ENCODE measurements at places on chromosomes 4 and X.

DNA sequence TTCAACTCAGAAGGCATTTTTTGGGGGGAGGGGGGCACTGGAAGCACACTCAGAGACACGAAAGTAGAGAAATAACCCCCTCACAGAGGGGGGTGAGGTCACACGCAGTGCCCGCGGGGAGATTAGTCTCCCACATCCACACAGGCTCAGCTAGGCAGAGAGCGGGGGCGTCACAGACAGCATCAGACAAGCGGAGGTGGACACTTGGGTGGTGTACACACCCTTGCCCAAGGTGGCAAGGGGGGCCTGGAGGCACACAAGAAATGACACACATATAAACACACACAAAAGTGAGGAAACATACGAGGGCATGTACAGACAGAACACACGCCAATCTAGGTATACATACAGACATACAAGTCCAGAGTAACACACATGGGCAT lies 637 bp upstream of the SYN1 start:
- no peak for DNase-seq

DNA sequence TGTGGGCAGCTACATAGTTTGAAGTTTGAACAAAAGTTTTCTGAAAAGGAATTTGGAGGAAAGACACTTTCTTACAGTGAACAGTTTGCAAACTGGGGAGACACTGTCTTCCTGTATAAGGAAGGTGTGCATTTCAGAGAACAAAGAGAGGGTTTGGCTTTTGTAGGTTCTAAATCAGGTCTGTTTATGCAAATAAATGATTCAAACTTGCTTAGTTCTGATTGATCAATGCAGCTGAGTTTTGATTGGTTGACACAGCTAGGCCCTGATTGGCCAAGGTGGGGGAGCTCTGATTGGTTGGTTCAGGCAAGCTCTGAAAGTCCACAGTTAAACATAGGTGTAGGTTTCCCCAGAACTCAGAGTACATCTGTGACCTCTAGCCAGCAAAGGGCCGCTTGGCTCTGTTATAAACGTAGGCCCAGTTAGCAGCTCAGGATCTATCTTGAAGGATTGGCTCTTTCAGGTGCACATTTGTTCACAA lies 63.0 kb upstream of the ENPP6 start:
- DNase-seq: no peak

DNA sequence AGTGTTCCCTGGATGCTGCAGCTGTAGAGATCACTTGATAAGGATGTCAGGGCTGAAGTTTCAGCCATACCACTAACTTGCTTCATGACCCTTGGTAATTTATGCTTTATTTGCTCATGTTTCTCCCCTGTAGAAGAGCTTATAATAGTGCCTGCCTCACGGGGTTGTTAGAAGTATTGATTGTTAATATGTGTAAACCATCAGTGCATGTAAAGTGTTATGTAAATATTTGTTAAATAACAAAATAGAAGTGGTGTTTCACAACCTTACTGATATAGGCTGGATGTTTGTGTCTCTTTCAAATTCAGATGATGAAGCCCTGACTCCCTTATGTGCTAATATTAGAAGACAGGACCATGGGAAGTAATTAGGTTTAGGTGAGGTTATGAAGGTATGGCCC lies 1.5 kb upstream of the CXCL2 start:
- no peak for DNase-seq

GRCh38 chrX:121336831-121337421 lies 289.5 kb downstream of the GLUD2 start:
- no peak for DNase-seq

DNA sequence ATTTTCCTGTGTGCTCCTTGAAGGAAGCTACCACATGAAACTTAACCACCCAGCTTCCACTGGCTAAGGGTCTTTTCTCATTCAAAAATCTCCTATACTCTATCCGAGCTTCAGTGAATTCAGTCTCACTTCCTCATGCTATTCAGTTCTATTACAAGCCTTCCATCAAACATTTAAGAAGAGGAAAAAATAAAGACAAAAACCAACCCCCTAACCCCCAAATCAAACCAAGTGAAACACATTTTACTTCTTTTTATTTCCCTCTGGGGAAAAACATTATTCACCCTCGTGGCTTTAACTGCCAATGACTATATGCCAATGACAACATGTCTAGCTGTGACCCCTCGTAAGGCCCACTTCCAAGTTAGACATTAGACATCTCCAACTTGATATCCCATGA lies 16.2 kb upstream of the WDR19 start:
- no peak for DNase-seq

DNA sequence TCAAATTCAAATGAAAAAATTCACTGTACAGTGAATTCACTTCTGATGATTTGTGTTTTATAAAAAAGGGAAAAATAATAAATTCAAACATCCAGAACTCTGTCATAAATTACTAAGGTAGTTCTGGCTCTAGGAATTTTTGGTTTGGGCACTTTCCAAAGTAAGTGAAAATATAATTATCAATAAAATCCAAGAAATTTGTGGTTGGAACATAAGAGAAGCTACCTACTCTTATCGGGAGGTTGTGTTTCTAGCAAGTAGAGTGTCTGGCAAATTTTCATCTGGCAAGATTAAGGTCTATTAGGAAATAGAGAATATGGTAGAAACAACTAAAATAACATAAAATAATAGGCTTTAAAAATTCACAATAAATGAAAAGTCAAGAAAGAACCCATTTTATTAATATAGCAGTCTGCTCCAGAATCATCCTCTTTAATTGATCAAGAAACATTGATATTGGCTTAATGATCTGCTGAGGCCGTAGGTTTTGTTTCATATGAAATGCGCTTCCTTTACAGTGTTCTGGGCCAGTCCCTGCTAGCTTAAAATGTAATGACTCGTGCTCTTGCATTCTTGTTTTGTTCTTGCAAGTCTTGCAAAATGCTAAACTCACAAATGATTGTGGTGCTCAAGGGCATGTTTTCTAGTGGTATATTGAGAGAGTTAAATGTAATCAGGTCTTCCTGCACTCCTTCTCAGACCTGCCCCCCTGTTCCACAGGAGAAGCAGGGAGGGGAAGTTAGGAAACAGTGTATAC lies 331.4 kb downstream of the RAPGEF2 start:
- no peak for DNase-seq

DNA sequence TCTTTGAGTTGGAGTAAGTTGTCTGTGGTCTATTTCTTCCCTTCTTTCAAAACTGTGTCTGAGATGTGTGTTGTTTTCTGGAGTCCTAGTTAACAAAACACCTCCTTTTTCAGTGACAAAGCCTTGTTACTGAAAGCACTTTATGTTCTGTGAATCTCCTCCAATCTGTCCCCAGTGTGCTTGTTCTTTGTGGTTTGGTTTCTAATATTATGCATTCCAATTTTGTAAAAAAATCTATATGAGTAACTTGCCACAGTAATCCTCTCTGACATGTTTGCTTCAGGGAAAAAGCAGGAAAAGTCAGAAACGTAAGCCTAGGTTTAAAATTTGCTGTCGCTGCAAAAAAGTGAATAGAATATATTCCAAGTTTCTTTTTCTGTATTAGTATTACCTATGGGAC lies 12.4 kb downstream of the PRRG1 start:
- DNase-seq: no peak

DNA sequence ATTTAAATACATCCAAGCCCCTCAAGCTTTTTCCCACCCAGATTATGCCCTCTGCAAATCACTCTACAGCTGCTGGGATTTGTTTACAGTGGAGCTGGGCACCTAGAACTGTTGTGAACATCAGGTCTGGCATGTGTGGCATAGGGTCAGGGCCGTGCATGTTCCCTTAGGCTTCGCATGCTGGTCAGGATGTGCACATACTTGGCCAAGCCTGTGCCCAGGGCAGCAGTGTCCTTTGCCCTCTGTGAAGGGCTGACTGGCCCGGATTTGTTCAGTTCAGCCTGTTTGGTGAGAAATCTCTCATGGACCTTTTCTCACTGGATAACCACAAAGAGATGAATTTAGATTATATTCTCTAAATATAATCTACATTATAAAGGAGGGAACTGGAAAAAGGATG lies 471.9 kb downstream of the TRIML1 start:
- no peak for DNase-seq

GRCh38 chr4:183248201-183248600 lies 71.9 kb downstream of the CLDN22 start:
- no peak for DNase-seq

DNA sequence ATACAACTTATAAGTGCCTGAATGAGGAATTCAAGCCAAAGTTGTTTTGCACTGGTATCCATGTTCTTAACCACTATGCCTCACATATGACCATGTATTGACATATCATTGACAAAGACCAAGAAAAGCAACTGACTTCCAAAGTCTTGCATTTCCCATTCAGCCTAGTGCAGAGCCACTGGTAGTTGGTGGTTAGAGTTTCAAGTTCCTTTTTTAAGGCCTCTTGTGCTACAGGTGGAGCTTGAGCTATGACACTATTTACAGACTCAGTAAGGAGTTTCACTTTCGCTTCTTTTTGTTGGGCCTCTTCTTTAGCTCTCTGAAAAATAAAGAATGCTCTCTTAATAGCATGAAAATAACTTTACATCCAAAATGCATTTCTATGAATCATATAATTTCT lies 763.0 kb downstream of the DMD start:
- DNase-seq: no peak

GRCh38 chrX:20412871-20413486 lies 146.3 kb upstream of the RPS6KA3 start:
- no peak for DNase-seq

DNA sequence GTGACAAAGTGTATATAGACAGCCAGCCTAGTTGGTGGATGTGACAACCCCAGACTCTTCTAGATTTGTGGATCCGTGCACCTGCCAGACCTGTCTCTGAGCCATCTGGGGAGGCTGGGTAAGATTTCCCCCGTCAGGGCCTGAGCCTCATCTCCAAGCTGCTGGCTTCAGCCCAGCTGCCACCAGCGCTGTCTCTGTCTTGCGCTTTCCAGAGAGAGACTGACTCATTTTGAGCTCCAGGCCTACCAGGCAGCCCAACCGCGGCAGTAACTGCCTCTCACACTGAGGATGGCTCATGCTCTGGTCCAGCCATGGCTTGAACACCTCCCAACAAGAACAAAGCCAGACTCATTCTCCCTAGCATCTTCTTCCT lies 26.4 kb downstream of the NOP14 start:
- DNase-seq: no peak

DNA sequence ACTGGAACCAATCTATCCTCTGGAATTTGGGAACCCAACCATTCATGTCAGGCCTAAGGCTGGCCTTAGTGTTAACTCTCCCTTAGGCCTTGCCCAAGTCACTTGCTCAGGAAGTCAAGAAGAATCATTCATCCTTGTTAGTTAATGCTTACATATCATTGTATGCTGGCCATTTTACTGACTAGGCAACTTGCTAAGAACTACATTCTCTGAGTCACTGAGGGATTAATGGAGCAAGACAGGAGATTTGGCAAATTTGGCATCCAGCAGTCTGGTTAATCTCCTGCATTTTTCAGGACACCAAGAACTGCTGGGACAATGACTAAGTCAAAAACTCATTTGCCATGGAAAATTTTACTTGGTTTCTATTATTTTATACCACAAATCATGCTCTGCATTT lies 115.8 kb upstream of the DDIT4L start:
- no peak for DNase-seq

DNA sequence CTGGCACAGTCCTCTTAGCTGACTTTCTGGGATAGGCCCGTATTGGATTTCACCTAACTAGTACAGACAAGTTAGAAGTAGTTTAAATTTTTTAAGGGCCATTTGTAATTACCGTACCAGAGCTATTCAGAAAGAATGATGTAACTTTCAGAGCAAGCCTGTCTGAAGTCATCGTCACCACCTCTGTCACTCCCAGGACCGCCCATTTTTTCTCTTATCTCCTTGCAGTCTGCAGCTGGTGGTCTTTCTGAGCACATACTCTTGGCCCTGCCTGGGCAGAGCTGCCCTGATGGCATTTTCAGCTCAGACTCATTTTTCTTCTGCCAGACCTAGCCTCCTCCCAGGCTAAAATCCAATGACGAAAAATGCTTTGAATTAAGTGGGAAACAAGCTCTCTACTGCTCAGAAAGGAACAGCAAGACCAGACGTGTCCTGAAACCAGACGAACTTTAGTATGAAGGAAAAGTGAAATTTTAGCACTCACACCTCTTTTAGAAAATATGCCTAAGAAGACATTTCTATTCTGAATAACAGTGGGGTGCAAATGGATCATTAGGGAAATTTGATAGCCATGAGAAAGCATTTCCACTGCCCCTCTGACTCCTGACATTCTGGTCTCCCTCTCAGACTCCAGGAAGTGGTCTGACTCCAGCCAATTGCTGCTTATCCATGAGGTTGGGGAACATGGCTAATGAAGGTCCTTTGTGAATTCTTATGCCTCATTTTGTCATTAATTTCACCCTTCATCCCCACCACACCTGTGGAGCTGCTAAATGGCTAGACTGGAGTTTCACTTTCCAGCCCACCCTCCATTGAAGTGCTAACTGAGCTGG lies 162.4 kb upstream of the GYPA start:
- no peak for DNase-seq

DNA sequence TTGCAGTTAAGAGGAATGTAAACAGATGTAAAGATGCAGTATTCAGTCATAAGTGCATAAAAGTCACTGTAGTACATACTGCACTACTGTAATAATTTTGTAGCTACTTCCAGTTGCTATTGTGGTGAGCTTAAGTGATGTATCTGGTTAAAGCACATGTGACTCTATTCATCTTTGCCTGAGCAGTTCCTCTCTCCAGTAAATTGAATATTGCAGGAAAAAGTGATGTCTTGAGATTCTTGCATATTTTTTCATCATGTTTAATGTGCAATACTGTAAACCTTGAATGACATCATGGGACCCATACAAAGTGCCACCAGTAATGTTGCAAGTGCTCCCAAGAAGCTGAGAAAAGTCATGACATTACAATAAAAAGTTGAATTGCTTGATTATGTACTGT lies 9.6 kb downstream of the UBA6 start:
- DNase-seq: no peak

DNA sequence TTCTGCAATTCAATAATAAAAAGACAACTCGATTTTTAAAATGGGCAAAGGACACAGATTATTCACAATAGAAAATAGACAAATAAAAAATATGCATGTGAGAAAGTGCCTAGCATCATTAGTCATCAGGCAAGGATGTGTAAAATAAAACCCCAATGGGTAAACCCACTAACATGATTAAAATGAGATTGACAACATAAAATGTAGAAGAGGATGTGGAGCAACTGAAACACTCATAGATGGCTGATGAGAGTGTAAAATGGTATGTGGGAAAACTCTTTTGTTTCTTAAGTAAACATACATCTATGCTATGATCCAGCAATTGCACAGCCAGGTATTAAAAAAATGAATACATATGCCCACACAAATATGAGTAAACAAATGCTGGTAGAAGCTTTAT lies 177.6 kb downstream of the IQCM start:
- DNase-seq: no peak

- no peak for DNase-seq
Measured at GRCh38 chrX:109848461-109849050, 115.5 kb upstream of the ACSL4 start.

GRCh38 chr4:3320361-3321023 lies 27.7 kb downstream of the RGS12 start:
- DNase-seq: no peak

GRCh38 chrX:153647461-153648357 lies 706 bp downstream of the DUSP9 start:
- no peak for DNase-seq

GRCh38 chr4:53586121-53586816 lies 5.0 kb downstream of the LNX1 start:
- no peak for DNase-seq

Measured in cerebellar nuclear complex (tissue), 1 donor.